ENCODE measurements at places on chromosomes 12 and 14. TPM values are rescaled to one million over a fixed set of nuclear protein-coding genes. Genes with fewer than 3 reads are reported as not detected.

GRCh38 chr12:16622338-16622737, 16.4 kb upstream of the LMO3 start:
- no peak for DNase-seq

GRCh38 chr12:49948866-49949845, 1.4 kb upstream of the AQP2 start:
- no peak for DNase-seq

GRCh38 chr12:126545411-126545810, 1480.2 kb downstream of the AACS start:
- no peak for DNase-seq

- DNase-seq, result no peak
Measured at GRCh38 chr12:70584332-70584731, 52.9 kb downstream of the PTPRB start.

DNA sequence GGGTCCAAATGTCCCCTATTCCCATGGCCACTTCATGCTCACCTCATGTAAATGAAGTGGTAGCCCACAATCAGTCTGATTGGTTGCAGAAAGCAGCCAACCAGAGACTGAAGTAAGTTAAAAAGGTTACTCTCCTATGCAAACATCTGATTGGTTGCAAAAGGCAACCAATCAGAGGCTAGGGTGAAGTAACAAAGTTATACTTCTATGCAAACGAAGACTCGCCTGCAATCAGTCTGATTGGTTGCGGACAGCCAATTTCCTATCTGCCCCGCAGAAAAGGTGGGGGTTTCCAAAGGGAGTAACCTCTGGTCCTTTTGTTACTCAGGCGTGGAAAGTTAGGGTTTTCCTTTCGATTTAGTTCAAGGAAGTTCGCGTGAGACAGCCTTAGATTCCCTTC, 208.1 kb upstream of the NEDD1 start:
- peak; percentile 60 for DNase-seq

DNA sequence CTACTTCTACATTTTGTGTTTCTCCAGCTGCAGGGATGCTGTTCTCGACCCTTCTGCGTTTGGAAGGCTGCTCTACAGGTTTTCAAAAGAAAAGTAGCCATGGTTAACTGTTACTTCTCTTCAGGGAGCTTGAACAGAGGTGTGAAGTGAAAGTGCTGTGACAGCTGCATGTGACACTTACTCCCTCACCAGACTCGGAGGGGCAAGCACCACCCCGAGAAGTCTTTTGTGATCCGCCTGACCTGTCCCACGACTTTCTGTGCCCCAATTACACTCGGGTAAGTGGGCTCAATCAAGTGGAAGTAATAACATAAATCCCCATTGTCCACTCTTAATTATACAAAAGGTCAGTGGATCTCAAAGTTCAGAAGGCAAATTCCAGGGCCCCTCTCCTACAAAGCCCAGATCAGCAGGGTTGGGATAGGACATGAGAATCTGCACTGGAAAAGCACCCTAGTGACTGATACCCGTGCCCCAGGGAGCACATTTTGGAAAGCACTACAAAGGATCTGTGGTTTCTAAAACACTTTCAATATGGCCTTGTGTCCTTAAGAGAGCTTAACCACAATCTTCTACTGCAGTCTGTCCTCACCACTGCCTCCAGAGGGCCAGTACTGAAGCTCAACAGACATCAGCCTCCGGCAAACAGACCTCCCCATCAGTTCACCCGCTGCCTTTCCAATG, 11.5 kb downstream of the FICD start:
- no peak for DNase-seq

GRCh38 chr12:105986779-105987684, 151.7 kb downstream of the NUAK1 start:
- DNase-seq, result peak; percentile 63

- no peak for DNase-seq
Measured at GRCh38 chr14:20655851-20656250, 14.4 kb upstream of the OR6S1 start.

GRCh38 chr12:30108666-30109065, 324.9 kb upstream of the TMTC1 start:
- peak; percentile 1 for DNase-seq

DNA sequence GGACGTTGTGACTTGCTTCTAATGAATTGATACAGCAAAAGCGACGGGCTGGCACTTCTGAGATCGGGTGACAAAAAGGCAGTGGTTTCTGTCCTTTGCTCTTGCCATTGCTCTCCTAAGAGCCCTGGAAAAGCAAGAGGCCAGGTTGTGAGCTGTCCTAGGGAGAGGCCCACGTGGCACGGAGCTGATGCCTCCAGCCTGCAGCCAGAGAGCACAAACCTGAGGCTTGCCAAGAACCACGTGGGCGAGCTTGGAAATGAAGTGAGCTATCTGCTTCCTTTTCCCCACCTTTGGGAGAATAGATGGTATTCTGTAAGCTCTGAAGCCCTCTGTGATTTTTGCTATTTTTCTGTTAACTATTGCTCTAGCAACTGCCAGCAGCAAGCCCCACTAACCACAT, 26.4 kb upstream of the NOS1 start:
- DNase-seq, result no peak

- no peak for DNase-seq
Measured at GRCh38 chr12:125386652-125387051, 321.4 kb downstream of the AACS start.

GRCh38 chr12:132152953-132153352, 8.7 kb downstream of the NOC4L start:
- DNase-seq, result no peak

GRCh38 chr12:91555436-91556415, 373.1 kb upstream of the DCN start:
- no peak for DNase-seq

DNA sequence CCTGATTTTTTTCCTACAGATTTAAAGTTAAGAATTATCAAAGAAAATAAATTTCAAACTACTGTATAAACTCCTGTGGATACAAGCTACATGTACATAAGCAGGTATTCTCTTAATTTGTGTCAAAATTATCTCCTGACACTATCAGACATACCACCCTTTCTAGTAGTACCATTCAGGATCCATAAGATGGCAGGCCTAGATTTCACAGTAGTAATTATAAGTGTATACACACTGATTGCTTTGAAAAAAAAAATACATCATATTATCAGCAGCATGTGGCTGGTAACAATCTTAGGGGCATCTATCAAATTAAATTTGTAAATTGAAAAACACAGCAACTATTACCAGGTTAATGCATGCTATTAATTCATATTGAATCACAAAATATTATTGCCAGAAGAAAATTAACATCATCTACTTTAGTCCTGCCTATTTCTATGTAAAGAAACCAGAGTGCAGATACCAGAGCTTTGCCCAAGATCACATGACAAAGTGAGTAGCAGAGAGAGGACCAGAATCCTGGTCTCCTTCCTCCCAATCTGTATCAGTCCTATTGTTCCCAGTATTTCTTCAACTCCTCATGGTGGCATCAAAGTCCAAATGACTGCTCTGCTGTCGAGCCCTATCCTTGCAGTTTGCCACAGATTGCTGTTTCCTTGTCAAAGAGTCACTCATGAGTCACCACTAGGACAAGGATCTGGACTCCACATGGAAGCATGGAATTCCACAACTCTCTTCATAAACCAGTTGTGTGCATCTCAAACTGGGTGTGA, 27.7 kb upstream of the CALM1 start:
- peak; percentile 53 for DNase-seq

DNA sequence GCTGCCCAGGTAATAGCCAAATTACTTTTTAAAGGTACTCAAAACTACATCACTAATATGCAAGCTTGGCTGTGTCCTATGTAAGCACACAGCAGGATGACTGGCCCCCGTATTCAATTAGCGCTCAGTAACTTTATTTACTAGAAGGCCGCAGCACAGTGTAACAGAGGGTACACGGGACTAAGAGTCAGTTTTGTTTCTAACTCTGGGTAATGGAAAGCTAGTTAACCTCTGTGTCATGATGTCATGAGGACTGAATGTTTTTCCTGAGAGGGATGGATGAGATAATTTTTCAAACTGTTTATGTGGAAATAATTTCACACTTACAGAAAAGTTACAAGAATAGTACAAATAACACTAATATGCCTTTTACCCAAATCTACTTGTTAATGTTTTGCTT, 27.1 kb downstream of the GALNT4 start:
- peak; percentile 41 for DNase-seq

DNA sequence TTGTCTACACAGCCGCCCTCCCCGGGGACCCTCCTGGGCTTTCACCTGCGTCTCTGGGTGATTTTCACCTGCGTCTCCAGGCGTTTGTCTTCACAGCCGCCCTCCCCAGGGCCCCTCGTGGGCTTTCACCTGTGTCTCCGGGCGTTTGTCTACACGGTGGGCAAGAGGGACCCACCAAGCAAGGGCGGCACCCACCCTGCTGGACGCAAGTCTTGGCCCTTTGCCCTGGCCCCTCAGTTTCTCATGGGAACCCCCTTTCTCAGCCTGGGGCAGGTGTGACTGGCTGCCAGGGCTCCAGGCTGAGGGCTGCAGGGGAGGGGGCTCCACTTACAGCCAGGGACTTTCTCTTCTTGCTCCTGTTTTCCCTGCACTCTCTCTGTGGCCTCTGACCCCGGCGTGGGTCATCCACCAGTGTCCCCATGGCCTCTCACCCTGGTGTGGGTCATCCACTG, 68.6 kb upstream of the GALNT9 start:
- no peak for DNase-seq

- no peak for DNase-seq
Measured at GRCh38 chr12:123482876-123483275, 24.9 kb downstream of the SNRNP35 start.

DNA sequence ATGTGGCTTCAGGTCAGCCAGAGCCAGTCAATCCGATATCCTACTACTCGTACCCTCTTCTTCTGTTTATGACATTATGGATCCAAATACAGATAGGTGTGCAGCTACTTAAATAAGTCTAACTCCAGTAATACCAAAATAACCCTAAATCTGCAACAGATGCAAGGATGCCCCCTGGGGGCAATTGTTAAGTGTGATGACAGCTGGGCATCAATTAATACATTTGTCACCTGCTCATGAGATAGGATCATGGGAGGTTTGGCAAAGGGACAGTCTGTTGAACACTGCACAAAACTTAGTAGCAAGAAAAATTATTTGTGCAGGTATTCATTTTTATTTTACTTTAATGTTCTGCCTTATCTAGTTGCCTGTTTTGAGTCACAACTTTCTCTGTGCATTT, 83.2 kb downstream of the SLC38A6 start:
- no peak for DNase-seq

GRCh38 chr12:10528174-10528953, 22.7 kb downstream of the EIF2S3B start:
- DNase-seq, result no peak

- DNase-seq, result no peak
Measured at GRCh38 chr12:24724814-24725213, 224.1 kb downstream of the BCAT1 start.

GRCh38 chr14:72946491-72946890, 20.2 kb downstream of the DCAF4 start:
- DNase-seq, result no peak

- peak; percentile 30 for DNase-seq
Measured at GRCh38 chr12:58765653-58766512, 154.4 kb downstream of the LRIG3 start.

DNA sequence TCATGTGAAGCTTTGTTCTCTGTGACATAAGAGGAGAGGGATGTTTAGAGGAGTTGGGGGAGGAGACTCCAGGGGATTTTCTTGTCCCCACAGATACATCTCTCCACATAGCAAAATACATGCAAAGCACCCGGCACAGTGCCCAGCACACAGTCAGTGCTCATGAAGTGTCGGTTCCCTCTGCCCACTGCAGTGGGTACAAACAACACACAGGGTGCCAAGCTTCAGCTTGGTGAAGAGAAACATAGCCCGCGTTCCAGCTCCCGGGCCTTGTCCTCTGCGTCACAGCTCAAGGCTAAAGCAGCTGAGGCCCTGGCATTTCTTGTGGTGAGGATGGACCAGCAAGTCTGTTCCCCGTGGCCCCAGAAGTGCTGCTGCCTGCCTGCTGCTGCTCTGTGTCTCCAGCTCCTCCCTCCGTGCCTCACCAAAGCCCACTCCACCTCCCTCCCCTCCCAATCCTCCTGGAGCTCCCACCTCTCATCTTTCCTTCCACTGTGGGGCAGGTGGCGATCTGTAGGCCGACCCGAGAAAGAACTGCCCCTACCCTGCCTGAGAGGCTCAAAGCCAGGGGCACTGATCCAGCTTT, 57.0 kb upstream of the FKBP4 start:
- DNase-seq, result no peak

Gene OR6C70
- not detected for total RNA-seq

Gene CRACR2A
- total RNA-seq, result 1.6 TPM

Gene SRGAP1
- 76.8 TPM for total RNA-seq

Gene TGM1
- 0.45 TPM for total RNA-seq

Gene APOF
- not detected for total RNA-seq

Gene PIWIL1
- total RNA-seq, result not detected

Gene CHURC1
- 61.6 TPM for total RNA-seq

Gene SLC48A1
- total RNA-seq, result 38.9 TPM

Gene EDDM3A
- total RNA-seq, result not detected

Gene BIN2
- total RNA-seq, result not detected

Gene ACSM4
- not detected for total RNA-seq

Gene RILPL2
- total RNA-seq, result 4.4 TPM

Gene GUCY2C
- not detected for total RNA-seq

Measured in renal cortical epithelial cell (primary cell).